DMS153 (cell line): ENCODE measurements at places on chromosomes 12 and 14.

- no peak for DNase-seq
Observed at GRCh38 chr12:44358636-44359035, 517.5 kb downstream of the NELL2 start.

DNA sequence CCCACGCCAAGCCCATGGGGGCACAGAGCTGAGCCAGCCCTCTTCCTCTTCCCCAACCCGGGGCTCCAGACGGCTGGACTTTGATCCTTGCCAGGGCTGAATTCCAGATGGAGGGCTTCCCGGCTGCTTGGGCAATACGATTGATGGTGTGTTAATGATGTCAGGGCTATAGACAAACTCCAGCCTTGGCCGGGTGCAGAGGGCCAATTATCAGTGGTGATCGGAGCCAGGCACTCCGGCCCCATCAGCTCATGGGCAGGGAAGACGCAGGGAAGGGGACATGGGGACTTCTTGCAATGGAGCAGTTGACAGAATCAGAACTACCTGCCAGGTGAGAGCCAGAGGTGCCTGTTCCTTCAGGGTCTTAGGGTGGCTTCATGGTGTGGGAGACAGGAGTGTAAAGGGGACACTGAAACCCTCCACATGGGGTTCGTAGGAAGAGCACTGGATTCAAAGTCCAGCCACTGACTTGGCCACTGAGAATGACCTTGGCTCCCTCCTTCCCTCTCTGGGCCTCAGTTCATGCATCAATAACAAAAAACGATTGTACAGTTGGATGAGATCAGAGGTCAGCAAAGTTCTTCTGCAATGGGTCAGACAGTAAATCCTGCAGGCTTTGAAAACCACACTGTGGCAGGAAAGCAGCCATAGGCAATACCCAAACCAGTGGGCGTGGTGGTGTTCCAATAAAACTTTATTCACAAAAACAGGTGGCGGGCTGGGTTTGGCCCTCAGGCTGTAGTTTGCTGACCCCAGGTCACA, 333.7 kb downstream of the MED13L start:
- no peak for DNase-seq

GRCh38 chr12:7303230-7303629, 642 bp upstream of the ACSM4 start:
- DNase-seq: no peak

GRCh38 chr12:112468046-112468445, 49.3 kb downstream of the PTPN11 start:
- no peak for DNase-seq

- DNase-seq: no peak
Observed at GRCh38 chr12:102118874-102119273, 1.0 kb downstream of the NUP37 start.

- no peak for DNase-seq
Observed at GRCh38 chr12:30878024-30878423, 48.5 kb upstream of the TSPAN11 start.

DNA sequence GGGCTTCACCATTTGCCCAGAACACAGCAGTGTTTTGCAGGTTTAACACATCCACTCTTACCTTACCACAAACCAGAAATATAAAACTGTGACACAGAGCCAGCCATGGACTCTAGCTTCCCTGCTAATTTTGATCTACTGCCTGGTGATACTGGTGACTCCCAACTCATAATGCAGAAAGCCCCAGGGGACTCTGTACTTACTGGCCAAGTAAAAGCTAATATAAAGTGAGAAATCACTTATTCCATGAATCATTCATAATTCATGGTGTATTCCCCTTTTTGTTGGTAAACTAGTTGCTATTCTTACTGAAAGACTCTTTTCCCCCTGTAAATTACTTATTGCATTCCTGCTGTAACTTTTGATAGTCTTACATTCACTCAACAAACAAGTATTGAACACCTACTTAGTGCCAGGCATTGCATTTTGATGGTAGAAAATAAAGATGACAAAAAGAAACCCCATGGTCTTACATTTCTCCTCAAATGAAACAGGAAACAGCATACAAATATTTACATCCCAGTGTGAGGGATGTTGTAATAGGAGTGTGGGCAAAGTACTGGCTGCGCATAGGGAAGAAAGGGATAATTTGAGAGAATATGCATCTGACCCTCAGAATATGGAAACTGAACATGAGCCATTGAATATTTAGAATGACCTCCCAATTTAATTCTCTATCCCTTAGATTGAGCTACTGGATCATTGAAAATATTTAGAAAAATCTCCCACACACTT, 279.6 kb downstream of the PDZRN4 start:
- DNase-seq: no peak

DNA sequence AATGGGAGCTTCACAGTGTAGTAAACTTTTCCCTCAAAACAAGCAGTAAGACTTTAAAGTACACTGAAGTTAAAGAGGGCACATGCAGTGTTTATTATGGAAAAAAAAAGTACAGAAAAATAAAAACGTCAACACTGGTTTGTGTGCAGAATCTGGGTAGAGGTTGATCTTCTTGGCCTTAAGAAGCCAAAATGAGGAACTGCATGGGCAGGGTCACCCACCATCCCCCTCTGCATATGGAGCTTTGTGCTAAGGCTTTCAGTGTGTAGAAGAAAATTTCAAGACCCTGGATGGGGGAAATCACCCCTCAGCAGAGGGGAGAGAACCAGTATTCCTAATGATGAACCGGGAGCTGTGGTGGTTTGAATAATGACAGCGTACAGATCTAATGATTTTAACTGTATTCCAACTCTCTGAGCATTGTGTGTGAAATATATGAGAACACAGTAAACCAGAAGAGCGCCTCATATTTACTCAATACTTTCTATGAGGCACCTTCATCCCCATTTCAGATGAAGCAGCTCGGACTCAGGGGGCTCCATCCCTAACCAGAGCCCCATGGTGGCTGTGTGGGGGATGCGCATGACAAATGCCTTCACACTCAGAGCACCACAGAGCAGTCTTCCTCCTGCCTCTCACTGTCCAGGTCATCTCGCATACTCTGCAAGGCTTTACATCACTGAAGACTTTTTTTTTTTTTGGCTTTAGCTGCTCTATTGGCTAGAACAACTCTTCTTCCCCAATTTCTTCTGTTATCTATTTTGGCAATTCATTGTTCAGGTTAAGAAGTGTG, 33.4 kb downstream of the ACADS start:
- no peak for DNase-seq

- DNase-seq: no peak
Observed at GRCh38 chr12:93563807-93564538, 8.5 kb upstream of the SOCS2 start.

DNA sequence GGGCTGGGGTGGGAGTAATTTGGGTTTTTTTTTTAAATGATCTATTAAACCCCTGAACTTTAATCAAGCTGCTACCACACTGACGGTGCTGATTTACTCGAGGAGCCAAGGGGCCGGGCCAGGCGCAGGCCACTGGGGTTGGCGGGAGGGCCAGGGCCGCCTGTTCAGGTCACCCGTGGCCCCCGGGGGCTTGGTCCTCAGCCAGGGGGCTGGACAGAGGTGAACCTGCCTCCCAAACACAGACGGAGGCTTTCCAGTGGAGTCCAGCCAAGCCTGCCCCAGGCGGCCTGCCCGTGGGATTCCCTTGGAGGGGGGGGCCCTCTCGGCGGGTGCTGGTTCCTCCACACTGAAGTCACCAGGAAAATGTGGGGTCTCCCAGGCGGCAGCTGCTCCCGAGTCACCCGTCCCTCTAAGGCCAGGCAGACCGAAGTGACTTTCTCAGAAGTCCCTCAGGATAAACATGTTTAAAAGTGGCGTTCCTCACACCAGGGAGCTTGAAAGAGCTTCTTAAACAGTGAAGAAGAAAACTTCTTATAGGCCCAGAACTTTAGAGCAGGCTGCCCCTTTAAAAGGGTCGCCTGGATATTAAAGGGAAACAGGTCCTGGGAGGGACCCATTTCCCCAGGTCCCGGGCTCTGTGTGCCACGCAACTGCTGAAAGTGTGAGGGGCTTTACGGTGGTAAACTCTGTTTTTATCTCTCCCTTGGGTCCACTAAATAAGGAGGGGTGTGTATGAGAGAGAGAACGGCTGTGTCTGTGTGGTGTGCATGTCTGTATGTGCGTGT, 167.2 kb upstream of the GSC start:
- DNase-seq: no peak

DNA sequence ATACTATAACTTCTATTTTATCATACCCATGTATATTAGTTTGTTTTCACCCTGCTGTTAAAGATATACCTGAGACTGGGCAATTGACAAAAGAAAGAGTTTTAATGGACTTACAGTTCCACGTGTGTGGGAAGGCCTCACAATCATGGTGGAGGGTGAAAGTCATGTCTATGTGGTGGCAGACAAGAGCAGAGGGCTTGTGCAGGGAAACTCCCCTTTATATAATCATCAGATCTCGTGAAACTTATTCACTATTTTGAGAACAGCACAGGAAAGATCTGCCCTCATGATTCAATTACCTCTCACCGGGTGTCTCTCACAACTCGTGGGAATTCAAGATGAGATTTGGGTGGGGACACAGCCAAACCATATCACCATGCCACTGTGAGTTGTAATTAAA, 135.8 kb downstream of the SYNE2 start:
- DNase-seq: no peak

- no peak for DNase-seq
Observed at GRCh38 chr12:77047341-77048109, 17.8 kb downstream of the E2F7 start.

GRCh38 chr12:130104571-130105106, 57.6 kb upstream of the FZD10 start:
- DNase-seq: peak; percentile 37

DNA sequence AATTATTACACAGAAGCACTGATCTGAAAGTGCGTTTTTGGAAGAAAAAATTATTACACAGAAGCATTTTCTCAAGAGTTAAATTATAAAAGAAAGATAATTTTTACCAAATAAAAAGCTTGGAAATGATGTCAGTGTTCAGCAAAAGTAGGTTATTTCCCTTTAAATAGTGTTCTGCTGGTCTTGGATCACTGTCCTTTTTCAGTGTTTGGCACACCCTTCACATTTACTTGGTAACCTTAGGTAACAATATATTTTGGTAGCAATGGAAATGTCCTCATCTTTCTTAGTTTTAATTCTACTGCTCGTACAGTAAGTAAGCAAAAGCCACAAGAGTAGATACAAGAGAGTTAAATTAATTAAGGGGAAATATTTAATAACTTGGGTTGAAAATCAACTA, 40.3 kb downstream of the FERMT2 start:
- DNase-seq: no peak

DNA sequence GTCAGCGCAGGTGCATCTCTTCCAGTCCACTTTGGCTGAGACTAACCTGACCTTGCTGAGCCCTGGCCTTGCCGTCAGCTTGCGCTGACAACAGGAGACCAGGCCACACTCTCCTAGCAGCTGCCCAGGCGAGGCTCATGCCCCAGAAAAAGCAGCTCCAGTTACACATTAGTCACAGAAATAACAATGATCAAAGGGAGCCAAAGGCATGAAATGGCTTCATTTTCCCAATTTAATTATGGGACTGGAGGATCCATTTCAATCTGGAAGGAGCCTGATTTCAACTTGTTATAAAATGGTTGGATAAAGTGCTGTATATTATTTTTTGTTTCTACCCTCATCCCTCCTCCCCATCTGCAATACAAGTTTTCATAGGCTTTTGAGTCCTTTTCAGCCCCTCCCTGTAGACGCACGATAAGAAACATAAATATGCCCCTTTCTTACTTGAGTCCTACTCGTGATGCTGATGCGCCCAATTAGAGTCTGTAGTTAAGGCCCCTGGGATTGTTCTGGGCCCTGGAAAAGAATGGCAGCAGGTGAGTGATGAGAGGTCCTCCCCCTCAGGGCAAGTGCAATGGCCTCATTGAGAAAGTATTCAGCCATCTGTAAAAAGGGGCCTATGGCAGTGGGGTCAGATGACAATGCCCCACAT, 376.0 kb downstream of the C12orf75 start:
- DNase-seq: peak; percentile 37

DNA sequence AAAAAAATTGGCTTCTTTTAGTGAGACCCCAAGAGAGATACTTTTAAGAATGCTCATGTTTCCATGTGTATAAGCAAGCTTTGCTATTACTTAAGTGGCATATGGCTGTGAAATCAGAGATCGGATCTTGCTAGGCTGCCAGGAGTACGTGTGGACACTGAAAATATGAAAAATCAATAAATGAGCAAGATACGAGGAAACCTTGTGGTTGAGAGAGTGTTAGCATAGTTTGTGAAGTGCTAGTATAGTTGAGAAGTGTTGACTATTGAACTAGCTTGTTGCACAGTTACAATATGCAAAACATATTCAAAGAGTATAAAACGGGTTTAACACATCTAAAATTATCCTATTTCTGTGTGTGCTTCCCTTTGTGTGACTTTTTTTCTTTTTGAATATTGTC, 230.9 kb upstream of the NOVA1 start:
- no peak for DNase-seq

DNA sequence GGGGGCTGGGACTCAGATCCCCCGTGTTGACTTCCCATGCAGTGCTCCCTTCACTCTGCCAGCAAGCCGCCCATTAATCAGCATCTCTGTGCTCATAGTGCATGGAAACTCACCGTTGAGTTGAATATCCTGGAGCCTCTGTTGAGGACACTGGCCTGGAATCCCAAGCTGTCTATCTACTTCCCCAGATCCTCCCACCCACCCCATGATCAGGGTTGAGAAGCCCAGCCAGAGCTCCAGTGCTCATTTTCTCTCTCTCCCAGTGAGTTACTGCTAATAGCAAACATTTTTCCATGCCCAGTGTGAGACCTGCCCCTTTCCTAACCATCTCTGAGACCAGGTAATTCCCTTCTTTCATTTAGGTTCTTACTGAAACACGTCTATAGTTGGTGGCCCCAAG, 88.2 kb downstream of the SLC24A4 start:
- DNase-seq: no peak

- DNase-seq: peak; percentile 80
Observed at GRCh38 chr14:91383439-91383838, 34.2 kb downstream of the CCDC88C start.

GRCh38 chr12:9702255-9702654, 30.6 kb downstream of the CLECL1 start:
- DNase-seq: no peak

- DNase-seq: no peak
Observed at GRCh38 chr12:34402228-34402898, 380.1 kb downstream of the ALG10 start.

DNA sequence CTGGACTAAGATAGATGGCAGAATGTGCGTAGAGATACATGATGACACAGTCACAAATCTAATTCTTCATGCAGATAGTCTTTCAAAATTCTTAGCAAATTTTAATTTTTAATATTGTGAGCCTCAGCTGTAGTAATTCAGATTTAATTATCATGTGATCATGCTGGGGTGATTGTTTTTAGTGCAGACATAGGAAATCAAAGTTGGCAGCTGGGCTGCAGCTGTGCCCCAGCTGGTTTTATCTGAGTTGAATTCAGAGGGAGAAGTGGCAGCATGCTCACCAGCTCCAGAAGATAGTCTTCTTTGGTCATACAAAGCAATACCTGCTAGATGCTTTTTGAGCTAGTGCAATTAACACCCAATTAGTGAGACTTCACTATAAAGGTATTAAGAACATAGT, 292.9 kb downstream of the RAD51B start:
- DNase-seq: no peak

- DNase-seq: no peak
Observed at GRCh38 chr14:59768855-59769375, 101.7 kb downstream of the RTN1 start.

- peak; percentile 56 for DNase-seq
Observed at GRCh38 chr14:64704143-64704742, at the start of gene PLEKHG3. Gene PLEKHG3 (plus strand): TSS chr14:64704424. CDS start chr14:64727632, 23,208 bp downstream.

- DNase-seq: peak; percentile 60
Observed at GRCh38 chr12:68591734-68592418, 18.8 kb upstream of the RAP1B start.

- no peak for DNase-seq
Observed at GRCh38 chr14:57487771-57488170, 5.9 kb downstream of the CCDC198 start.
